ENCODE measurements at places on chromosomes 2 and 18.
A peak's percentile ranks its signal among the peaks of the same experiment; 100 is the strongest.

DNA sequence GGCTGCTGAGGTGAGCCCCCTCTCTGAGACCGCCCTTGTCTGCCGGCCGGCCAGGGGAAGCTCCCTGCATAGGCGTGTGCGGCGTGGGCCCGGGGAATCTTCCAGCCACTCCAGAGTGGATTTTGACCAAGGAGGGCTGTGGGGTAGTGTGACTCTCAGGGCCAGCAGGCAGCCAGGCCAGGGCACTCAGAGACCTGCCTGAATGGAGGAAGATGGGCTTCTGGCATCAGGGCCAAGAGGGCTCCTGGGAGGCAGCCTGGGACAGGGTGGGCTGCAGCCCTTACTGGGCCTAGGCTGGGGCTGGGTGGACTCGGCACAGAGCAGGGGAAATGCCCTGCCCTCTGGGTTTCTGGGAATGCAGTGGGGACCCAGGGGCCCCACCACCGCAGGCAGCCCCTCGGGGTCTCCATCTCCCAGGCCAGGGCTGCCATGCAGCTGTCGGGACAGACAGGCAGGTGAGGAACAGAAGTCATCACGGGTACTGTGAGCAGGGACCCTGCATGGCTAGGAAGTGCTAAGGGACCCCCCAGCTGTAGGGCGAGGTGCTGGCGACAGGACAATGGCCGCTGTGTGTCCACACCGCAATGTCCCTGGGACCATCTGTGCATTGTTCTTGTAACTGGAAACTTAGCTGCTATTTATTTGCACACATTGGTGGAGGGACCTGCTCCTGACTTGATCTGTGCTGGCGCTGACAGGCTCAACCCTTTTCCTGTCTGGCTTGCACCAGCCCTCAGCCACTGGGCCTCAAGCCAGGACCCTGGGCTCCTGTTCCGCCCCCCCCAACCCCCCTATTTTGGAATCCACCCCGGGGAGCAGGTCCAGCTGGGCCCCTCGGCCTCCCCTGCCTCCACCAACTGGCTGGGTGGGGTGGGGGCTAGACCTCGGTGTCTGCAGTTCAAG, 4.1 kb downstream of the PDCD1 start:
- H3K4me3 ChIP-seq: no peak overlapping the region
- peaks cover 18% of the 10 kb centered on the region for H3K4me1 ChIP-seq
- H3K27me3 ChIP-seq: no peaks in the 10 kb centered on the region
- H3K36me3 ChIP-seq: no peaks in the 10 kb centered on the region

- H3K27ac ChIP-seq: no peak overlapping the region
- no peak for DNase-seq
- no peak overlapping the region for H3K4me3 ChIP-seq
- H3K36me3 ChIP-seq: no peaks in the 10 kb centered on the region
- H3K4me1 ChIP-seq: peaks cover 2% of the 10 kb centered on the region
- no peaks in the 10 kb centered on the region for H3K27me3 ChIP-seq
Measured at GRCh38 chr2:64825831-64826491, 163.2 kb upstream of the SLC1A4 start.

GRCh38 chr2:64525317-64525613, 1.1 kb downstream of the AFTPH start:
- DNase-seq: no peak
- H3K4me1 ChIP-seq: peaks cover 27% of the 10 kb centered on the region
- no peaks in the 10 kb centered on the region for H3K36me3 ChIP-seq
- H3K27me3 ChIP-seq: no peaks in the 10 kb centered on the region

DNA sequence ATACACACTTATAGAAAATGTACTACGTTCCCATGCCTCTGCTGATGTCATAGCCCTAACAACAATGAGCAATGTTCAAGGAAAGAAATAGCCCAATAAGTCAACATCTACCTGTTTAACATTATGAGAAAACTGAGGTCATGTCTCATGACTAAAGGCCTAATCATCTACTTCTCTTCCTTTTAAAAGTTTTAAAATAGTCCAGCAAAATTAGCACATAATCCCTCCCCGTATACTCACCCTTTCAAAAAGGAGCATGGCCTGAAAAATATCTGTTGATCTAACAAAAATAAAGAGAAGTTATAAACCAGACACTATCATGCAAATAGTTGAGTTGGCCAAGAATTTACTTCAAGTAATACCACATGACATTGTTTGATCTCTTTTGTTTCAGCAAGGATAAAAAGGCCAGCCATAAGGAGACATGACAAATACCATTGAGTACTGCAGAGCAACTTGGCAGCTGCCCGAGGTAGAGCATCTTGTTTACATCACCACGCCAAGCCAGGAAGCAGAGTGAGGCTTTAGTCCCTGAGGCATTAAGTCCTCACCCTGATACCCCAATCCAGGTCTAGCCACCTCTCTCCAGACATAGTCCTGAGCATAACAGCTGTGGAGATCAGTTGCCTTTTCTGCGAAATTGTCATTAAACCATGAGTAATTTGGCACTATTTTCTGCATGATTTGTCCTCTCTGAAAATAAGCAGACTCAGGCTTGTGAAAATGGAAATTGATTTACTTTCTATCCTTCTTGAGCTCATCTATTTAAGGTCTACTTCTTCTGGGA, 137.4 kb upstream of the ETAA1 start:
- no peaks in the 10 kb centered on the region for H3K36me3 ChIP-seq
- H3K27me3 ChIP-seq: no peaks in the 10 kb centered on the region
- no peak for DNase-seq
- H3K4me1 ChIP-seq: peaks cover 39% of the 10 kb centered on the region
- H3K27ac ChIP-seq: peak overlapping the region; percentile 91

GRCh38 chr18:22320771-22321170, 96.9 kb downstream of the CTAGE1 start:
- peaks cover 4% of the 10 kb centered on the region for H3K27me3 ChIP-seq
- H3K36me3 ChIP-seq: no peaks in the 10 kb centered on the region
- no peak overlapping the region for H3K4me3 ChIP-seq
- H3K4me1 ChIP-seq: peaks cover 8% of the 10 kb centered on the region

- no peak for DNase-seq
- peak overlapping the region; percentile 96 for H3K27ac ChIP-seq
- H3K27me3 ChIP-seq: no peaks in the 10 kb centered on the region
- H3K36me3 ChIP-seq: no peaks in the 10 kb centered on the region
Measured at GRCh38 chr2:189210250-189211087, 30.9 kb upstream of the COL5A2 start.

DNA sequence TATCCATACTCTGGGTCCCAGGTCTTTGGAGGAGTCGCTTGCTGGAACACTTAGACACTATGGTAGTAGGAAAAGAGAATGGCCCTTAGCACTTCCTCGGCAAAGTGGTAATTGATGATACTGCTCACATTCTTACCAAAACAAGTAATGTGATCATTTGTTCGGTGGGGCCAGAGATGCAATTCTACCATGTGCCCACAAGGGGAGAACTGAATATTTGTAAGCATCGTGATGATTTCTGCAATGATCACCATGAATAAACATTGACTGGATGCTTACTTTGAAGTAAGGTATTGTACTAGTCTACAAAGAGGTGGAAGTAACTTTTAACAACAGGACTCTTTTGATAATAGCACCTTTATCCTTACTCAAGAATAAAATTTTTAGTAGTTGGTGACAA, 109.7 kb downstream of the CD8B2 start:
- no peak overlapping the region for H3K4me3 ChIP-seq
- no peaks in the 10 kb centered on the region for H3K4me1 ChIP-seq
- H3K36me3 ChIP-seq: no peaks in the 10 kb centered on the region
- H3K27ac ChIP-seq: no peak overlapping the region
- DNase-seq: no peak

DNA sequence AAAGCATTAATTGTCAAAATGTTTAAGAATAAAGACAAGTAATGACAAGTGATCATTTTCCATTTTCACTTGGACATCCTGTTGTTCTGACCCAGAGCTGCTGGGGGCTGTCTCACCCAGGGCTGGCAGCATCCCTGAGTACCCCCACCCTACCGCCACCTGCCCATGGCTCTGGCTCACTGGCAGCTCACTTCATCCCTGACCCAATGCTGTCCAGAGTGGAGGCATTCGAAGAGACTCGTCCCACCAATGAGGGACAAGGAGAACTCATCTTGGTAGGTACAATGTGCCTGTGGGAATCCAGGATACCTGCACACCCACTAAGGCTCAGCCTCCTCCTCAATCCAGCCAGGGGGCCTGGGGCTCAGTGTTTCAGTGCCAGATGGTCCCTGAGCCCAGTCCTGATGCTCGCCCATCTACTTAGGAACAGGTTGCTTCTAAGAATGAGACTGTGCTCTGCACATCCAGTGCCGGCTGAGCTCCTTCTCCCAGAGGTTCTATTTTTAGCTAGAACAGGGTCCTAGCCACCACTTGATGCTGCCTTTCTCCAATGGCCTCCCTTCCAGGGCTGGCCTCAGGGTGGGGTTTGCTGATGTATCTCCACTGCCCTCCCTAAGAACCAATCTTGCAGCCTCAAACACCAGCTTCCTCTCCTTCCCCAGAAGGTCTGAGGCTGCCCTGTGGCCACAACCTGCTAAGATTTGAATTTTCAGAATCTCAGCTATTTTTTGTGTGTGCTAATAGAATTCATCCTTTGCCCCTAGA, 53.7 kb downstream of the ADD2 start:
- H3K27me3 ChIP-seq: peaks cover 40% of the 10 kb centered on the region
- no peaks in the 10 kb centered on the region for H3K36me3 ChIP-seq
- no peak overlapping the region for H3K4me3 ChIP-seq
- no peak for DNase-seq
